Activated naive CD8-positive, alpha-beta T cell treated with anti-CD3 and anti-CD28 coated beads for 36 hours (primary cell): ENCODE measurements at places on chromosomes 7 and 10. TPM values are rescaled to one million over a fixed set of nuclear protein-coding genes. Genes with fewer than 3 reads are reported as not detected.
A peak's percentile ranks its signal among the peaks of the same experiment; 100 is the strongest.

DNA sequence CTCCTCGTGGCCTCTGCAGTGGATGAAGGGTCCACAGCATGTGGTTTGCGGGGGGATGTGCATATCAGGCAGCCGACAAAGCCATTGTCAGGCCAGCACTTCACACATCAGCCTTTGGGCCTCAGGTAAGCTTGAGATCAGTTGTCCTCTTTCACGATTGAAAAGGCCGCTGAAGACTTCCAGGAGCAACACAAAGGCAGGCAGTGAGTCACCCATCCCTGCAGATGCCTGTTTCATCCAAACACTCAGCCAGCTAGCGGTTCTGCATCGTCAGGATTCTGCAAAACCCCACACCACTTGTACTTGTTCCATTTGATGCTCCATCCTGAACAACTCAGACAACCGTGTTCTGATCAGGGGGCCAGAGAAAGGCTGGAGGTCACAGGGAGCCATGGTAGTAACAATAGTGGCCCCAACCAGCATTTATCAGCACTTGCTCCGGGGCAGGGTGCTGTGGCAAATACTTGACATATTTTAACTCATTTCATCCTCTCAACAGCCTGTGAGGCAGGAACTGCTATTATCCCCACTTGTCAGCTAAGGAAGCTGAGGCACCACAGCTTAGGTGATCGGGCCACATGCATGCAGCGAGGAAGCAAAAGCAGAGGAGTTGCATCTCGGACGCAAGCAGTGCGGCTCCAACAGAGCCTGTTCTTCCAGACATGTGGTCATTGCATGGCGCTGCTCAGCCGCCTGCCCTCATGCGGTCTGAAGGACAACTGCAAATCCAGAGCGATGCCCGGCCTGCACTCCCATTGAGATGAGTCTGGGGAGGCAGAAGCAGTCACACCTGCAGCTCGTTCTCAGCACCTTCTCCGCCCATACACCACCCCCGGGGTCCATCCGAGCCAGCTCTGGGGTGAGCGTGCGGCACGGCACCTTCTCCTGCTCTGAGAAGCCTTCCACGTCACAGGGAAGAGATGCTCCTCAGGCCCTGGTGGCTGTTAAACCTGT is 144.9 kb downstream of the PAXIP1 start:
- no peak for DNase-seq

- DNase-seq = no peak
Measured at GRCh38 chr10:65394502-65395297, 1531.1 kb upstream of the LRRTM3 start.

GRCh38 chr10:129910861-129911260 is 53.2 kb downstream of the EBF3 start:
- no peak for DNase-seq

DNA sequence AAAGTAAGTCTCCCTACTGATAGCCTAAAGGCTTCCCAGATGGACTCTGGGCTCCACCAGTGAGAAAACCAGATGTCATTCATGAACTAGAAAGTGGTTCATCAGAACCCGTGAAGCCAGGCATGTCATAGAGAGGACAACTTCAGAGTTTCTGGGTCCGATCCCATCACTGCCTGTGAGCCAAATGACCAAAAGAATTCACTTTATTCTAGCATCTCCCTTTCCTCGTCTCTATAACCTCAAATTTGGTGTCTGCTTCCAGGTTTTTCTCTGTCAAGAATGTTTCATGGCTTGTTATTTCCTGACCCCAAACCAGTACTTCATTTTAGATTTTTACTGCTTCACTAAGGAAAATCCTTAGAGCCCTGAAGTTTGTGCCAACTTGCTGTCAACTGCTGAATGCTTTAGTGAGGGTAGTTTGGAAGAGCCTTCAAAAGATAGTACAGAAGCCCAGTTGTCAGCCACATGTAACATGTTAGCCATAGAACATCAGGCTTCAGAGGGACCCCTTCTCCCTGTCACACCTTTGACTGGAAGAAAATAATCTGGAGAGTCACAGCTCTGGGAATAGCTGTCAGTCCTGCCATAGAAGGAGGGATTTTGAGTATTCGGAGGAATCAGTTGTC is 34.0 kb downstream of the ITGB8 start:
- DNase-seq = no peak

DNA sequence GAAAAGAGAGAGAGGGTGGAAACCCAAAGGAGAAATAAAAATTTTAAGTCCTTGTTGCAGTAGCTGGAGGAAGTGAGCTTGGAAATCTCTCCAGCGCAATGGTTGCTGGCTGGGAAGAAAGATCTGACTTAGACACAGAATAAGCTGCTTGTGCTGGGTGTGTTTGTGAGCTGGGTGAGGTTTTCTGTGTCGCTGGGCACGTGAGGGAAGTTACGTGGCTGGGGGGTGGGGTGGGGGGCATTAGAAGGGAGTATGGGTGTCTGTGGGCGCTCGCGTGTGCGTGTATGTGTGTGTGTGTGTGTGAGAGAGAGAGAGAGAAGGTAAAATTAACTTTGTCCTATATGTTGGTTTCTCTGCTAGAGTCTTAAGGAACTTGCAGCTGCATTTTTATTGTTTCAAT is 11.6 kb downstream of the TCF7L2 start:
- no peak for DNase-seq

- DNase-seq = no peak
Measured at GRCh38 chr10:16992611-16993119, 136.9 kb downstream of the CUBN start.

- DNase-seq = peak; percentile 49
Measured at GRCh38 chr10:80530251-80530650, 7.5 kb upstream of the SH2D4B start.

DNA sequence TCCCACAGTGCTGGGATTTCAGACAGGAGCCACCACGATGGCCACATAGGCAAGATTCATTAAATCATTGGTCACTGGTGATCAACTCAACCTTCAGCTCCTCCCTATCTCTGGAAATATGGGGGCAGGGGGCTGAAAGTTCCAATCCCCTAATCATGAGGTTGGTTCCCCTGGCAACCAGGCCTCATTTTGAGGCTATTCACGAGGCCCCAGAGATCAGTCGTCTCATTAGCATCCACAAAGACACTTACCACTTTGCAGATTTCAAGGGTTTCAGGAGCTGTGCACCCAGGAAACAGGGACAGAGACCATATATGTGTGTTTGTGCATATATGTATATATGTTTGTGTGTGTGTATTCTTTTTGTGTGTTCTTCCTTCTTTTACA is 7.7 kb upstream of the GUSB start:
- DNase-seq = no peak

Gene LLCFC1
- not detected for total RNA-seq

Gene SLC18A3
- not detected for total RNA-seq

Gene MYOZ1
- not detected for total RNA-seq

Gene LRRTM3
- not detected for total RNA-seq
